ENCODE measurements at places on chromosomes 5 and 9. TPM values are rescaled to one million over a fixed set of nuclear protein-coding genes. Genes with fewer than 3 reads are reported as not detected.

DNA sequence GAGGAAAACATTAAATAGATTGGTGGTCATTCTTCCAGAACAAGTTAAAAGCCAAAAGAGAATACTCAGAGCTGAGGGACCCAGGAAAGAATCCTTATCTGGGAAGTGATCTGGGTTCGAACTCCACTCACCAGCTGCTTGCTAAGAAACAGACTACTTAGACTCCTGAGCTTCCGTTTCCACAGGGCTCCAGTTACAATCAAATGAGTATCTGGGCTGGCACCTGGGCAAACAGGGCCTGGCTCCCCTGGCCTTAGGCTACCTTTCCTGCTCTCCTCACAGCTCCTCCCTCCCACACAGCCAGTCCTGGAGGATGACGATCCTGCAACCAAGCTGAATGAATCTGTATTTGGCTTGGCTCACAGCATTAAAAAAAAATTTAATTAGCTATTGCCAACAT lies 2.5 kb downstream of the MAPK9 start:
- DNase-seq: no peak

The THBS4 gene
- not detected for total RNA-seq

The FBN2 gene
- total RNA-seq: 0.08 TPM

GRCh38 chr5:21774801-21775200 lies 1078.3 kb downstream of the CDH12 start:
- no peak for DNase-seq

GRCh38 chr5:19319252-19319651 lies 668.7 kb downstream of the CDH18 start:
- no peak for DNase-seq

- no peak for DNase-seq
Measured at GRCh38 chr9:123262338-123262737, 6.0 kb downstream of the STRBP start.

DNA sequence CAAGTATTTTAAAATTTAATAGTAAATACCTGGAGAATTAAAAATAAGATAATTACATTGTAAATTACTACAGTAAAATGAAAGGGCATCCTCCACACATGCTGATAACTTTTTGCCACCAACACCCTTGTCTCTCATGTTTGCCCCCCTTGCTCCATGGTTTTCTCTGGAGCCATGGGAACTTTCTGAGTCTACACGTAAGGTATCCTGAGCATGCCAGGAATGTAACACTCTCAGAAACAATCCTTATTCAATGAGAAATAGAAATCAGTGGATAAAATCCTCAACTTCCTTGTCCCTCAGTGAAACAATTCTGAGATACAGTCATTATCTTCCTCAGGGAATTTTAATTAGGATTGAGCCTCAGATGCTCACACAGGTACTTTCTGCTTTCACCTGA lies 108.9 kb downstream of the IZUMO3 start:
- DNase-seq: no peak

- DNase-seq: no peak
Measured at GRCh38 chr5:132815454-132815853, 2.4 kb downstream of the SOWAHA start.

DNA sequence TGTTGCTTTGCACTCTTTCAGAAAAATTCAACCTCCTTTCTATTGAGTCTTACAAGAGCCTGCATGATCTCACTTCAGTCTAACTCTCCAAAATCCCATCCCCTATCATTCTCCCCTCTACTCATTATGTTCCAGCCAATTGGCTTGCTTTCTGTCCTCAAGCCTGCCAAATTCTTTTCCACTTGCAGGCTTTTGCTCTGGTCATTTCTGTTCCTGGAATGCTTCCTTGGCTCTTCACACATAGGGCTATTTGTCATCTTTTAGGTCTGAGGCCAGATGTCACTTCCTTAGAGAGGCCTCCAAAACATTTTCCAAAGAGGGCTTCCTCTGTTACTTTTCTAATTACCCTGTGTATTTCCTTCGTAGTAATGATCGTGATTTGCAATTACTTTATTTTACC lies 11.8 kb upstream of the CHD1 start:
- DNase-seq: no peak

DNA sequence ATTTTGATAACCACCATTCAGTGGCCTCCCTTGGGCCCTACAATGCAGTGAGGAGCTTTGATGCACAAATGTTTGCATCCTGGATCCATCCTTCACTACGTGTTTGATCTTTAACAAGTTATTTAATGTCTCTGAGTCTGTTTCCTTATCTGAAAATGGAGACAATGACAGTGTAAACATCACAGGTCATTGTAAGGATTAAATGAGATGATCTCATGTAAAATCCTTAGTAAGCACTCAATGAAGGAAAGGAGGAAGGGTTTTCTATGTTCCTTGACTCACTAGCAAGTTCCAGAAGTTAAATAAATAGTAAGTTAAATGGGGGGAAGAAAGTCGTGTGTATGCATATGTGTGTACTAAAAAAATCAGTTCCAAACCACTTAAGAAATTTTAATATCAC lies 9.8 kb upstream of the SLC36A3 start:
- no peak for DNase-seq

DNA sequence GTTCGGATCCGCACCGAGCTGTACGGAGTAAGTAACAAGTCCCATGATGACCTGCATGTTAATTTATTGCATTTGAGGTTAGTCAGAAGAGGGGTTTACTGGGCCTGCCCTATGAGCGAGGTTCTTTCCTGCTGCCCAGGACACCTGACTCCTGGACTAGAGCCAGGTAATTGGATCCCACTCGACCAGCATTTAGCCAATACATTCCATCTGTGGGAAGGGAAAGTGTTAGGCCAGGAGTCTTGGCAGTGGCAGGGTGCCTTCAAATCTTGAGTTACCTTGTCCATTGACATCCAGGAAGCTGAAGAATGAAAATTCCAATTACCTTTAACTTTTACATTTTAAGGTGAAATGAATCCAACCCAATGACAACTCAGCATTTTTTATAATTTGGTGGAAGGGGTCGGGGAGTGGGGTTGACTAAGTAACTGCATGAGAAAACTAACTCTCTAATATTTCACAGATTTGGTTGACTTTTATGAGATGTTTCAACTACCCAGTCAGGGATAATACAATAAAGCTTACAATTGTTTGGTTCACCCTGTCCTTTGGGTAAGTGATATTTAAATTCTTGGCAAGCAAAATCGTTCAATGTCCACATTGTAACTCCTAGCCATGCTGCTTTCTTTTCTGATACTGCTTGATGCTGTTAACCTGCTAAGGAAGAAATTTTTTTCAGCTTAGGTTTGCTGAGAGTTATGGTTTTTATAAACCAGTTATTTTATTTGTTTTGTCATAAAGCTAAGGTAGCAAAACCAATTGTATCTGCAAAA lies 111.6 kb upstream of the IQGAP2 start:
- DNase-seq: no peak

The FGD3 gene
- total RNA-seq: 329 TPM

GRCh38 chr5:42905827-42906226 lies 94.1 kb upstream of the SELENOP start:
- DNase-seq: no peak

DNA sequence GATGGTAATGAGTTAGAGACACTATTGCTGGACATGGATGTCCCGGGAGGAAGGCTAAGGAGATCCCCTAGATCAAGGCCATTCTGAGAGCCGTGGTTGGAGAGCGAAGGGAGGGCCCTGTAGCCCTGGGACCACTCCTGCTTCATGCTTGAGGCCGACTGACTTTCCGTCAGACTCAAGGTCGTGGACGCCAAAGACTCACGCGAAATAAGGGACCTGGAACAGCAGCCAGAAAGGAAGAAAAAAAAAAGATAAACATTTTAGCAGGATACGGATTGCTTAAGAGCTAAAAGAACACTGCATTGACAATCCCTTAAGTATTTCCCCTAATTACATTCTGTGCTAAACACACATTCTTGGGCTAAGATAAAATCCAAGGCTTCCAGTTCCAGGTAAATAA lies 181.2 kb downstream of the GLIS3 start:
- no peak for DNase-seq

The FGF10 gene
- not detected for total RNA-seq

The TEX48 gene
- not detected for total RNA-seq

The MYMK gene
- not detected for total RNA-seq

The MYORG gene
- total RNA-seq: 1.5 TPM

GRCh38 chr5:71924325-71924724 lies 182.9 kb upstream of the MAP1B start:
- no peak for DNase-seq

DNA sequence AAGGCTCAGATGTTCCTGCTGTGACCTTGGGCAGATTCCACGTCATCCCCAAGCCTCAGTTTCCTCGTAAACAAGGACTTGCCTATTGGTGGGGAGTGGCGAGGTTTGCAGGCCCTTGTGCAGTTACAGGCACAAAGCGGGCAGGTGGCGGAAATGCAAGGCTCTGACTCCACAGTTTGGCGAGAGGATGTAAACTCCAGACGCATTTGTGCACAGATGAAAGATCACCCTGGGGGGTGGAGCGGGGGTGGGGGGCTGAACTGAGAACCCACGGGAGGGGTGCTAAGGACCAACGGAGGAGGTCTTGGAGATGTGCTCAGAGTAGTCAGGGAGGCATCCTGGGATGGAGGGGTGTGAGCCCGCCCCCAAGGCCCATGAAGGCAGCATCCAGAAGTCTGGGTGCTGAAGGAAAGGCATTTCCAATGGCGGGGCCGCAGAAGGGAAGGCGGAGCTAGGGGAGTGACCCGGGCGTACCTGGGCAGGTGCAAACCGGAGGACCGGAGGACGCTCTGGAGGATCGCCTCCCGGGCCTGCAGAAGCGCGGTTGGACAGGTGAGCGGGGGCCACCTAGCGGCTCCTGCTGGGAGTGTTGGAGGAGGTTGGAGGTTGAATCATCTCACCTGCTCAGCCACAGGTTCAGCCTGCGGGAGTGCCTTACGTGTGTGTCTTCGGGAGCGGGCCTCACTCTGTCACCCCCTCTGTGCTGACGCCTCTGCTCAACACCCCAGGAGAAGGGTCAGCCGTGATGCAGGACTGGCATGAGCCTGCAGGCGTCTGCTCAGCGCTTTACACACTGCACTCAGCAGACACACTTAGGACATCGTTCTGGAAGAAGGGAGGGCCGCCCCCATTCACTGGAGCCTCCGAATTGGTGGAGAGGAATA lies 1.9 kb upstream of the FIBCD1 start:
- peak; percentile 67 for DNase-seq

The FGF18 gene
- 0.42 TPM for total RNA-seq

The TXN gene
- total RNA-seq: 28.7 TPM

Data from naive thymus-derived CD8-positive, alpha-beta T cell (primary cell).